ENCODE measurements at places on chromosomes 12 and 14.

DNA sequence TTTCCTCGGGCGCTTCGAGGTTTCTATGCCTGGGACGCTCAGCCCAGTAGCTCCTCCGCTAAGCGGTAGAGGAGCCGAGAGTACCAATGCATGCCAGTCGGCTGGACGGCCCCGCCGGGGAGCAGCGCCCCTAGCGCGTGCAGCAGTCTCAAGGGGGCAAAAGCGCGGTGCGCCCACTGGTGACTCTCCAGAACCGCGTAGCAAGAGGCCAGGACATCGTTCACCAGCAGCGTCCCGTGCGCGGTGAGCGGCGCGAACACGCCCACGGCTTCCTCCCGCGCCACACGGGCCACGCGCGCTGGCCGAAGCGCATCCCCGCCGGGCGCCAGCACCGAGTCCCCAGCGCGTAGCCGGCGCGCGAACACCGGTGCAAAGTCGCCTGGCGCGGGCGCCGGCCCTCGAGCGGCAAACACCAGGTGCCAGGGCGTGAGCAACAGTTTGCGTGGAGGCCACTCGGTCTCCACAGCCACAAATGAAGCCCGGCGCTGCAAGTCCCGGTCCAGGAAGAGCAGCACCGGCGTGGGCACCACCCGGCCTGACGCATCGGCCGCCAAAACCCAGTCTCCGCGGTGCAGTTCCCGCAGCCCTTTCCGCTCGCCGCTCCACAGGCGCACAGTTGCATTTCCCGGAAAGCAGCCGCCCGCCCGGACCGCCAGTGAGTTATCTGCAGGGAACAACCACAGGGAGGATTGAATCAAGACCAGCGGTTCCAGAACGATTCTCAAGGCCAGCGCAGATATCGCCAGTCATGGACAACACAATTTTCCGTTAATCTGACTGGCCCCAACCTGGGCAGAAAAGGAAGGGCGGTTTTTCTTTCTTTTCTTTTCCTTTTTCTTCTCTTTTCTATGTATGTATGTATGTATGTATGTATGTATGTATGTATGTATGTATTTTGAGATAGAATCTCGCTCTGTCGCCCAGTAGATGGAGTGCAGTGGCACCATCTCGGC, 4.5 kb downstream of the DHH start:
- peak; percentile 43 for DNase-seq

GRCh38 chr14:39431416-39432178, 636 bp downstream of the FBXO33 start:
- DNase-seq, result peak; percentile 34

DNA sequence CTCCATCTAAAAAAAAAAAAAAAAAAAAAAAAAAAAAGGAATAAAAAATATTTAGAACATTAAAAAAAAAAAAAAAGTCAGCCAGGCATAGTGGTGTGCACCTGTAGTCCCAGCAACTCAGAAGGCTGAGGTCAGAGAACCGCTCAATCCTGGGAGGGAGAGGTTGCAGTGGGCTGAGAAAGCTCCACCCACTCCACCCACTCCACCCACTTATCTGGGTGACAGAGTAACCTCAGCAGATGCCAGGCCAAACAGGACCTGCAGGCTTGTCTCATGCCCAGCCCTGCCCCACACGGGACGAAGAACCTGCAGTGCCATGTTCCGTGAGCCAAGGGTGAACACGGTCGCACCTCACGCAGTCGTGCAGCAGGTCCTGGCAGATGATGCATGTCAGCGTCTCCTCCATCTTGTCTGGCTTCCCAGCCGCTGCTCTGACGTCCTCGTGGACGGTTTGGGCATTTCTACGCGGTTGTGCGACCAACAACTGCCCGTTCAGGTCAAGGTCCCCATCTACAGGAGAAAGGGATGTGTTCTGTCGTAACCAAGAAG, 28.6 kb downstream of the CHFR start:
- DNase-seq, result no peak

DNA sequence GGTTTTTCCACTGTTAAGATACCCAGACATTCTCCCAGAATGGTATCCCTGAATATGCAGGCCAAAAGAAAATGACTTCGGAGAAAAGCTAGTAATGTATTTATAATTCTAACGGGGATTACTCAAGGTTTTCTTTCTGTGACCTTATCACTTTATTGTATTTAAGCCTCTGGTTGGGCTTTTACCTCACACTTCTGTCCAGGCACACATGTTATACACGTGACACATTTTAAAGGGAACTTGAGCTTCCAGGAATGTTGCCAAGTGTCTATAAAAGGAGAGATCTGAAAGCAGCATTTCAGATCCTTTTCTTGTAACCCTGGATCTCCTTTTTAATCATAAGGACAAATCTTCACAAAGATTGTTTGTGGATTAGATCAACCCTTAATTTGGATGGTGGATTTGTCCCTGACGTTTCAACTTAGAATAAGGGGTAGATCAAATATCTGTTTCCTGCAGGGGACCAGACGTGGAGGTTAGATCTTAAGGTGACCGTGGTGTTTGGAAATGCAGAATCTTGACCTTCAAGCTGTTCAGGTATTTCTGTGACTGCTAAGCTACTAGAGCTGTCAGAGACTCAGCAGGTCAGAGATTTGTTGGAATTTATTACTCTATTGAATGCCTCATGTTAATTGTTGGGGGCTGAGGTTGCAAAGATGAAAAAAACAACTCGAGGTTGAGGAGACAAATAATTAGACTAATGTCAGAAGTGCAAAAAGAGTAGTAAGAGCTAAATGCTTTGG, 1.5 kb downstream of the CIPC start:
- DNase-seq, result peak; percentile 77

GRCh38 chr12:122661246-122661645, 41.9 kb downstream of the HCAR2 start:
- no peak for DNase-seq

DNA sequence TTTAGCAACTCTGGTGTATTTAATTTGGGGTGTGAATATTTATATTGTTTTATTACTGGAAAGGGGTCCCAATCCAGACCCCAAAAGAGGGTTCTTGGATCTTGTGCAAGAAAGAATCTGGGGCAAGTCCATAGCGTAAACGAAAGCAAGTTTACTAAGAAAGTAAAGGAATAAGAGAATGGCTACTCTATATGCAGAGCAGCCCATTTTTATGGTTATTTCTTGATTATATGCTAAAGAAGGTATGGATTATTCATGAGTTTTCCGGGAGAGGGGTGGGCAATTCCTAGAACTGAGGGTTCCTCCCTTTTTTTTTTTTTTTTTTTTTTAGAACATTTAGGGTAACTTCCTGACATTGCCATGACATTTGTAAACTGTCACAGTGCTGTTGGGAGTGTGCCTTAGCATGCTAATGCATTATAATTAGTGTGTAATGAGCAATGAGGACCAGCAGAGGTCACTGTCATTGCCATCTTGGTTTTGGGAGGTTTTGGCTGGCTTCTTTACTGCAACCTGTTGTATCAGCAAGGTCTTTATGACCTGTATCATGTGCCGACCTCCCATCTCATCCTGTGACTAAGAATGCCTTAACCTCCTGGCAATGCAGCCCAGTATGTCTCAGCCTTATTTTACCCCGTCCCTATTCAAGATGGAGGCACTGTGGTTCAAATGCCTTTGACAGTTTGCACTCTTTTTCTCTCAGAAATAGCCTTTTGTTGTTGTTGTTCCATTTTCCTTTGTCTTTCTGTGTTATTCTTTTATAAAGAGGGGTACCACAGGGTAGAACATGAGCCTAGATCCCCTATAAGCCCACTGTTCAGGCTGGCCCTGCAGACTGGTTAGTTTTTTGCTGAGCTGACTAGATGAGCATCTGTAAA, 75.5 kb upstream of the DCD start:
- DNase-seq, result peak; percentile 1

- no peak for DNase-seq
Observed at GRCh38 chr12:75874441-75874840, 157.1 kb downstream of the PHLDA1 start.

- no peak for DNase-seq
Observed at GRCh38 chr12:100468126-100468525, 5.5 kb upstream of the NR1H4 start.

DNA sequence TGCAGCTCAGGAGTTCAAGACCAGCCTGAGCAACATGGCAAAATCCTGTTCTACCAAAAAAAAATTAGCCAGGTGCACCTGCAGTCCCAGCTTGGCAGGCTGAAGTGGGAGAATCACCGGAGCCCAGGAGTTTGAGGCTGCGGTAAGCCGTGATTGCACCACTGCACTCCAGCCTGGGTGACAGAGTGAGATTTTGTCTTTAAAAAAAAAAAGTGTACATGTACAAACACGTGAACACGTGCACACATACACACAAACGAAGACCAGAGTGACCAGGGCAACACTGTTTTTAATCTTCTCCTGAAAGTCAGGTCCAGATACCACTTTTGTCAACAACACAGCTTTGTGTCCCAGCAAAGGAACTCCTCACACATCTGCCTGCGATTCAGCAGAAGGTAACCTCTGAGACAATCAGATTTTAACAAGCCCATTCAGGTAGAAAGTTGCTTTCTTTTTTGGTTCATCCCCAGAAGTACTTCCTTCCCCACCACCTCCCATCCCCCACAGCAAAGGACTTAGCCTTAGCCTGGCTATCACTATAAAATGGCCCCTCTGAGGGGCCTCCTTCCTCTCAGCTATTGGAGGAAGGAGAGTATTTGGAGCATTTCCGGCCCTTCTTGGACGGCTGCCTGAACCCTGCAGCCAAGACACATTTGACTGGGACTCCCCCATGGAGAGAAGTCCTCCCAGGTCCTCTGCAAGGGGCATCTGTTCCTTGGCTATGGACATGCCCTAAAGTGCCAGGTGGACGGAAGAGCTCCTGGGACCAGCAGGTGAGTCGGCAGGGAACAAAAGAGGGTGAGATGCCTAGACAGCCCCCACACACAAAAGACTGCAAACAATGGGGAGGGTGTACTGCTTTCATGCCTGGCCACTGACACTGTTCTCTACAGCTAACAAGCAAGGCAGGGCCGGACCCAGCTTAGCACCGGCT, 9.8 kb downstream of the CTDSP2 start:
- DNase-seq, result peak; percentile 86

- DNase-seq, result peak; percentile 16
Observed at GRCh38 chr12:87667378-87667777, 361.8 kb downstream of the C12orf50 start.

Measured in AG10803 (cell line).